CD4-positive, alpha-beta T cell treated with Interferon gamma for 1 hour (primary cell): ENCODE measurements at places on chromosomes 2 and 18.

DNA sequence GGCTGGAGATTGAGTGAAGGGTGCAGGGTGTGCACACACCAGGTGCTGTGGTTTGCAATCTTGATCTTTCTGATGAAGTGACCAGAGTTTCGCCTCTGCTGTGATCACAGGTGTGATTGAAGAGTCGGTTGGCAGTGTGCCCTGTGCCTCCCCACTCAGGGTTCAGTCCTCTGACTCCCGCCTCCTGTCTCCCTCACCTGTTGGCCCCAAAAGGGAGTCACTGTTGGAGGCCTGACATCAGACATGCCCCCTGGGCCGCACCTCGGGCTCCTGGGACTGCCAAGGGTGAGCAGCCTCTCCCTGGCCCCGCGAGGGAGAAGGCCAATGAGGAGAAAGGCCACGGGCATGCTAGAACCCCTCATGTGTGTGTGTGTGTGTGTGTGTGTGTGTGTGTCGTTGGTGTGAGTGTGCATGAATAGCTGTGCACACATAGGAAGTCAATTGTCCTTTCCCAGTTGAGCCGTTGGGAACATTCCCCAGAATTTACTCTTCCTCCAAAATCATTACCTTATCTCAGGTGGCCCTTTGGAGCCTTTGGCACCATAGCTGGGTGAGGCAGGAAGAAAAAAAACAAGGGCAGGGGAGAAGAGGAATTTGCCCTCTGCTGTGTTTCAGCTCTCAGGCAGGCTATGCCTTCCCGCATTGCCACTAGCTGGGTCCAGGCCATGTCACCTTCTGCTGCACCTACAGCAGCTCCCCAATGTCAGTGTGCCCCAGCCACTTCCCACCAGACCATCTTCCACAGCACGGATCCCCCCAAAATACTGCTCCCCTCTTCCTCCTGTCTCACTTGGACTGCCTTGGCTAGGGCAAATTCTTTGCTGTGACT lies 78.1 kb upstream of the LAPTM4A start:
- no peak for DNase-seq

DNA sequence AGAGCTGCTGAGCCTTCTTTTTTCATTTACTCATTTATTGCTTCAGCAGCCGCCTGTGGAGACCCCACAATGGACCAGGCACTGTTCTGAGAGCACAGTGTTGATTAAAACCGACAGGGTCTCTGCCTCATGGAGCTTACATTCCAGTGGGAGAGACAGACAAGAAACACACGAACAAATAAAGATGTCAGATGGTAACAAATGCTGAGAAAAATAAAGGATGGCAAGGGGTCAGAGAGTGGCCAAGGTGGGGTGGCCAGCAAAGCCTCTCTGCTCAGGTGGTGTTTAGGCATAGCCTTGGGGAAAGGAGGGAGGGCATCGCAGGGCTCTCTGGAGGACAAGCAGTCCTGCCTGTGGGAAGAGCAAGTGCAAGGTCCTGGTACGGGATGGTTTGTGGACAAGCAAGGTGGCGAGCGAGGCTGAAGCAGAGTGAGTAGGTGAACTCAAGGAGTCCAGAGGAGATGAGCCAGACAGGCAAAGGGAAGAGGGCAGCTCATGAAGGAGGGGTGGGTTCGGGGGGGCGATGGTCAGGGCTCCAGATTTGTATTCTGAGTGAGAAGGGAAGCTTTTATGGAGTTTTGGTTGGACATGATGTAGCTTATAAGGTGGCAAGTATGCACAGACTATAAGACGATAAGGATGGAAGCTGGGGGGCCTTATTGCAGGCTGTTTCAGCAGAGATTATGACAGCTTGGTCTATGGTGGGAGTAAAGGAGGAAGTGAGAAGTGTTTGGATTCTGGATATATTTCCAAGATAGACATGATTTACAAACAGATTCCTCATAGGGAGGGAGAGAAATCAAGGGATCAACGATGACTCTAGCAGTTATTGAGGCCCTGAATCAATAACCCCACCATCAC lies 8.8 kb upstream of the ITGB6 start:
- no peak for DNase-seq

GRCh38 chr2:128444816-128445522 lies 126.3 kb upstream of the HS6ST1 start:
- DNase-seq, result no peak

- no peak for DNase-seq
Observed at GRCh38 chr2:217316743-217317142, 456.9 kb upstream of the TNP1 start.

DNA sequence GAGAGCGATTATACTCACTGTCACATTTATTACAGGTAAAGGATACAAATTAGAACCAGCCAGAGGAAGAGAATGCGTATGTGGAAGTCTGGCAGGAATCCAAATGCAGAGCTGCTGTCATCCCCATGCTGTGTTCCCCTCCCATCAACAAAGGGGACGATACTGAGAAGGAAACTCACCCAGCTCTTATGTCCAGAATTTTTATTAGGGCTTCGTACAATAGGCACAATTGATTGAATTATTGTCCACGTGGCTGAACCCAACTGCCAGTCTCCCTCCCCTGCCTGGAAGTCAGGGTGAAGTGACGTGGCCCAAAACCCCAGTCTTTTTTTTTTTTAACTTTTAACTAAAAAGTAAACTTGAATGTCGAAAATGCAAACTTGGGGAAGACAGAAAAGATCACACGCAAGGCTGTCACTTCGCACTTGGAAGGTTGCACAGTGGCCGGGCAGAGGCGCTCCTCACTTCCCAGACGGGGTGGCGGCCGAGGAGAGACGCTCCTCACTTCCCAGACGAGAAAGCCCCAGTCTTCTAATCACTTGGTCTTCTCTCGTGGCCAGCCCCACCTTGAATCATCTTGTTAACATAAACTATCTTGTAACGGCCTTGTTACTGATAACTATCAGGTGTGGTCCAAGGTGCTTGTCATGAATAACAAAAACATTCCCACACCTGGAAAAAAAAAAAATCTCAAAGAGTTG lies 40.0 kb upstream of the ITSN2 start:
- no peak for DNase-seq

GRCh38 chr2:197216361-197216979 lies 94.1 kb downstream of the ANKRD44 start:
- no peak for DNase-seq

GRCh38 chr2:130807659-130808385 lies 28.9 kb upstream of the ARHGEF4 start:
- no peak for DNase-seq

DNA sequence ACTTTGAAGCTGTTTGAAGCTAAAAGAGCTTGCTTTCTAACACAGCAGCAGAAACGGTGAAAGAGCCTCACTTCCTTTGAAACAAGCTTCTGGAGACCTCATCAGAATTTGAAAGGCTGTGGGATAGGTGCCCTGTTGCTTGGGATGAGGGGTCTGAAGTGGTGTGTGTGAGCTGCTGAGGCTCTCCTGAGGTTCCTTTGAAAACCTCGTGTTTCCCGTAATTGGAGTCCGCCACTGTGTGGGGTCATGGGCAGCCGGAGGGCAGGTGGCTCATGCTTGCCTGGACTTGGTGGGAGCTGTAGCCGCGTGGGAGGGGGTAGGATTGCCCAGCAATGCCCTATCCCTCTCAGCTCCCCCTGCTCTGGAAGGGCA lies 34.4 kb downstream of the CABLES1 start:
- DNase-seq, result no peak

GRCh38 chr2:1907849-1908533 lies 163.7 kb upstream of the PXDN start:
- DNase-seq, result no peak

DNA sequence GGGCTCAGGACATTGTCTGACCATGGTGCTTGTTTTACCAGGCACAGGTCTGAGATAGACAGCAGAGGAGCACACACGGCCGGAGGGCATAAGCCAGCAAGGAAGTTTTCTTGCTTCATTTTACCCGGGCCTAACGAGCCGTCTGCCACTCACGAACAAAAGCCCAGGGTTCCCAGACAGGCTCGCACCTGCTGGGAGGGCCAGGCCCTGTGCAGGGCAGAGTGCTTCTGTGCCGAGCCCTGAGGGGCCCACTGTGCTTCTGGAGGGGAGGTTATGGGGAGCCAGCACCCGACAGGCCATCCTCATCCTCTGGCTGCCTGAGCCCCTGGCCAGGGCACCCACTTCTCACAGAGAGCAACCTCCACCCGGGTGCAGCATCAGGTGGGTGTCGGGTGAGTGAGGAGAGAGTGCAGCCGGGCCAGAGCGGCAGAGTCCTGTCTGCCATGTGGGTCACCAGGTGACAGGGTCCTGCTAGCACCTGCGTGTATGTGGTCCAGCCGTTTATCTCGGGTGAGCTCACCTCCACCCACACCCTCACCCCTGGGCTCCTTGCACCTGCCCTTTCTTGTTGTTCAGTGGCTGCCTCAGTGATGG lies 297.9 kb downstream of the NDUFA10 start:
- no peak for DNase-seq

DNA sequence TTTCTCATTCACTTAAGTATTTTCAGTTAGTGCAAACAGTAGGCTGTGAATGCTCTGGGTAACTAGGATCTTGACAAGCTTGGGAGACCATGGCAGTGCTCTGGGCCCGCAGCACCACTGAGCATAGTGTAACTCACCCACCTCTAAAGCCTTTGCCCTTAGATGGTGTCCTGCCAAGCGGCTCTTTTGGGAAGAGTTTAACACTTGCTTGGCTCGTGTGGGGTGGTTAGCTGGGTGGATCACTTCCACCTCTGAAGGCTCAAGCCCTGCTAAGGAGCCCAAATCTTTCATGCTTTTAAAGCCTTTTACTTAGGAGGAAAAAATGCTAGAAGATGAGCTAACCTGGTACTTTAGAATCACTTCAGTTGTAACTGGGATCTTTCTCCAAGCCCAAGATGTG lies 33.9 kb downstream of the PTPN18 start:
- DNase-seq, result no peak

- no peak for DNase-seq
Observed at GRCh38 chr18:52572036-52573000, 232.3 kb downstream of the DCC start.

GRCh38 chr2:197813093-197813787 lies 8.8 kb downstream of the PLCL1 start:
- DNase-seq, result no peak

- DNase-seq, result no peak
Observed at GRCh38 chr2:203562268-203562667, 27.2 kb upstream of the RAPH1 start.
